ENCODE measurements at places on chromosomes 7 and 10.

DNA sequence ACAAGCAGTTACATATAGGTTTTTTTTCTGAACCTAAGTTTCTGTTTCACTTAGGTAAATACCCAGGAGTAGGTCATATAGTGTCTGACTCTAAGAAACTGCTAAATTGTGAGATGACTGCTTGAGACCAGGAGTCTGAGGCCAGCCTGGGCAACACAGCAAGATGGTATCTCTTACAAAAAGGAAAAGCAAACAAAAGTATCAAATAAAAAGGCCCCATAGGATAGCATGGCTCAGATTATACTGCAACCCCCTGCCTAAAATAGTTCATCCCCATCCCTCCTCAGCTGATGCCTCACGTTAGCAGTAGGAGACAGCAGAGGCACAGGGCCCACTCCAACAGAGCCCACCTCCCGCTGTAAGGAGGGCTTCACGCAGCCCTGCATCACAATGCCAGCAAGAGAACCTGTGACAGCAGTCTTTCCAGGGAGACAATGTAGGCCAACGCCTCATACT lies 90.3 kb downstream of the SRPK2 start:
- DNase-seq: no peak

DNA sequence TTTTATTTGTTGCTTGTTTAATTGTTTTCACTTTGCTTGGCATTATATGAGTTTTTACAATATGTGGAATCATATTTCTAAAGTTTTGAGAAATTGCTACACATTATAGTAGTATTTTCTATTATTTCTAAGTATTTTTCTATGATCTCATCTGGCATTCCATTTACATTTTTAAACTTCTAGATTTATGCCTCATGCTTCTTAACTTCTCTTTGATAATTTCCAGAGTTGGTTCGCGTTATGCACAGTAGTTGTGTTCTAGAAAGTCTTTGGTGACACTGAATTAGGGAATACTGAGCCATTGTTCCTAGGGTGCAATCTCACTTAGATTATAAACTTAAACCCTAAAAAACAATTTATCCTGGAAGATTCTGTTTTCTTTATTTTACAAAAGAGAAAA lies 129.2 kb downstream of the GNAI1 start:
- DNase-seq: no peak

- no peak for DNase-seq
Observed at GRCh38 chr7:29763266-29763665, 43.0 kb upstream of the WIPF3 start.

GRCh38 chr10:7184660-7185366 lies 226.0 kb downstream of the SFMBT2 start:
- DNase-seq: no peak

- no peak for DNase-seq
Observed at GRCh38 chr7:55569269-55569663, 3.0 kb downstream of the VOPP1 start.

GRCh38 chr7:4202954-4203353 lies 479.1 kb upstream of the FOXK1 start:
- no peak for DNase-seq

DNA sequence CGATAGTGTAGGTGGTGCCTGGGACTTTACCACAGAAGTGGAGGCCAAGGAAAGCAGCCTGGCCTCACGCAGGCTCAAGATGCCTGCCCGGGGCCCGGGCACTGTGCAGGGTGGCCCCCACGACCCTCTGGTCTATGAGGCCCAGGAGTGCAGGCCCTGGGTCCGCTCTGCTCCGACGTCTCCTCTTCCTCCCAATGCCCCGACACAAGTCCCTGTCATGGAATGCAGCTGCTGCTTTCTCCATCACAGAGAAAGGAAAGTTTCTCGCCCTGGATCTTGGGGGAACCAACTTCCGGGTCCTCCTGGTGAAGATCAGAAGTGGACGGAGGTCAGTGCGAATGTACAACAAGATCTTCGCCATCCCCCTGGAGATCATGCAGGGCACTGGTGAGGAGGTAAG lies 28.3 kb upstream of the HK1 start:
- DNase-seq: no peak

DNA sequence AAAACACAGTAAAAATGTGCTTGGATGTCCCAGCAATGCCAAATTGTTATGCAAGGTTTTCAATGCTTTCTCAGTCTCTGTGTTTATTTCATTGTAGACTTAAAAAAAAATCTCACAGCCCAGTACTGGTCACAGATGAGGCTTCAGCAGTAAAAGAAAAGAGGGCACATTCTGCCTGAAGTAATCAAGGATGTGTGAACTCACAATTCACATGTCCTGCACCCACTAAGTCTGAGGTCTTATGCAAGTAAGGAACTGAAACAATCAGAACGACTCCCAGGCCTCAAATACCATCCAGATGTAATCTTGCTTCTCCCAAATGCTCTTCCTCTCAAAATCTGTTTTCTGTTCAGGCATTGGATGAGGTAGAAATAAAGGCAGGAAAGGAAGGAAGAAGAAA lies 33.7 kb downstream of the ADRB1 start:
- DNase-seq: no peak

- DNase-seq: no peak
Observed at GRCh38 chr7:101783381-101784181, 33.8 kb upstream of the CUX1 start.

DNA sequence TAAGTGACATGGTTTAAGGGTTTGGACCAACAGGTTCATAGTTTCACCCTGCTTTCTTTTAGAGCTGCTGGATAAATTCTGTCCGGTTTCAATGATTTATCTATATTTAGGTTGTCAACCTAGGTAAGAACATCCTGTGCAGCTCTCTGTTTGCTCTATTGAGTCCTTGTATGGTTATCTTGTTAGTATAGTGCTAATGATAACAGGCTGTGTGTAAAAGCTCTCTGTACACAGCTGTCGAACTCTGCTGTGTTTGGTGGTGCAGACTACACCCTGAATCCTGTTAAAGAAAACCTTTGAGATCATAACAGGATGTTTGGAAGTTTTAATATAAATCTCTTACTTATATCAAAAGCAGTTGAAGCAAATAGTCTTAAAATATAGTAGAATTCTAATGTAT lies 219.2 kb downstream of the SDK1 start:
- DNase-seq: no peak

DNA sequence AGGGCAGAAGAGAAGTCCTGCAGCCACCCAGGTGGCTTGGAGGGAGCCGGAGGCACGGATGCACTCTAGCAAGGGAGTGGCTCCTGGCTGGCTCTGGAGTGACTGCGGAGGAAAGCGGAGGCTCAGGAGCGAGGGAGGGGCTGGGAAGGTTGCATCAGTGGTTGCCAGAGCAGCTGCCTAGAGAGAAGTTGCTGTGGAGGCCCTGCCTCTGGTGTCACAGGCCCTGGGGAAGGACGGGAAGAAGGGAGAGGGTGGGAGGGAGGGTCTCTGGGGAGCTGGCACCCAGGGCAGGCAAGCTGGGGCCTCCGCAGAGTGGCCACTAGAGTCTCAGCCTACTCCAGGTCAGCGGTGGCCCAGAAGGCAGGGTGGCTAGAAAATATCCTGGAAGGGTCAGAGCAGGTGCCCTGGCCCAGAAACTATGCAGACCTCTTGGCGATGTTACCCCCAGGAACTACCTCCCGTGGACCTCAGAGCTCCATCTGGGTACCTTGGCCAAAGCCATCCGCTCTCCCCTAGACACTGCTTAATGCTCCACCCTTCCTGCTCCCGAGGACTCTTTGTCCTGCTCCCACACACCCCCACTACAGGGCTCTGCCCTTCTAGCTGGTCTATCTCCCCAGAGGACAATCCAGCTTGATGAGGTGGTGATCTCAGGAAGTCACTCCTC lies 164.3 kb downstream of the NRF1 start:
- DNase-seq: no peak

DNA sequence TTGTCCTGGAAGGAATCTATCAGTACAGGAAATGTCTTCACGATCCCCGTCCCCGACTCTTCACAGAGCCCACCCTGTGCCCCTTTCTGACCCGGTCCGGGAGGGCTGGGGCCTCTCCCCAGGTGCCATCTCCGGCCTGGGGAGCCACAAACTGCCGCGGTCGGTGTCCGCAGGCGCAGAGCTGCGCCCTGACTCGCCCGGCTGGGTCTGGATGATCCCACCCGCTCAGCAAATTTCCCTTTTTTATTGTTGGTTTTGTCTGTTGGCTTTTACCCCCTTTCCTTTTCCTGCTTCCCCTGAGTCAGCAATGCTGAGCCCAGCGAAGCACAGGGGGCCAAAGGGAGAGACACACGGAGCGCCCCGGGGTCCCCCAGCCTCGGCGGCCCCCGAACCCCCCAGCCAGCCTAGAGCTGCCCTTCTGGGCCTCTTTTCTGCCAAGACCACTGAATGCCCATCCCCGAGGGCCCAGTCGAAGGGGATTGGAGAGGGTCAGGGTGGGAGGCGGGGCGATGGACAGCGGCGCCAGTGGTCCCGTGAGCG lies 30.9 kb downstream of the LEP start:
- no peak for DNase-seq

DNA sequence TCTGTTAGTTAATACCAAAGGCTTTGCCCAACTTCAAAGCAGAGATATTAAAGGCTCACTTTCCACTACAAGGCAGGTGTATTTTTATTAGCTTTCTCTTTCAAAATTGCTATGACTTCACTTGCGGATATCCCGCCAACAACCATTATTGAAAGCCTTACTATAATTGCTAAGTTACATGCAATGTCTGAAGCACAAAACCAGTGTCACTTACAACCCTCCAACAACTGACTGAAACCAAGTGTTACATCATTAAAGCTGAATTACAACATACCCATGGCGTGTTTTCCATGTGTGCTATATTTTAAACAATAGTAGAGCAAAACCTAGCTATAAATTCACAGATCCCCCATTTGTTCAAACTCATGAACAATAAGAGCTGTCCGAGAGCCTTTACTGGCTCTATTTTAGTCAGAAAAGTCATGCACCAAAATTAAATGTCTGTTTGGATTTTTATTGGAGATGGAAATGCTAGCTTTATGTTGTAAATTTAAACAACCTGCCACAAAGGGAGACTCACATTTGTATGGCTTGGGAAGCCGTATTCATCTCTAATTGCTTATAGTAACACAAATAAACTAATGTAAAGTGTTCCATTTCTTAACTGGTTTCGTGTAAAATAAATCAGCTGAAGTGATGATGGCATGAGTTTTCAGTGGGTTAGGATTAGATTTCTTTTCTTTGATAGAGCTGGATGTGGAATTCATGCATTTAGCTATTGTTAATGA lies 227.1 kb downstream of the AGMO start:
- no peak for DNase-seq

DNA sequence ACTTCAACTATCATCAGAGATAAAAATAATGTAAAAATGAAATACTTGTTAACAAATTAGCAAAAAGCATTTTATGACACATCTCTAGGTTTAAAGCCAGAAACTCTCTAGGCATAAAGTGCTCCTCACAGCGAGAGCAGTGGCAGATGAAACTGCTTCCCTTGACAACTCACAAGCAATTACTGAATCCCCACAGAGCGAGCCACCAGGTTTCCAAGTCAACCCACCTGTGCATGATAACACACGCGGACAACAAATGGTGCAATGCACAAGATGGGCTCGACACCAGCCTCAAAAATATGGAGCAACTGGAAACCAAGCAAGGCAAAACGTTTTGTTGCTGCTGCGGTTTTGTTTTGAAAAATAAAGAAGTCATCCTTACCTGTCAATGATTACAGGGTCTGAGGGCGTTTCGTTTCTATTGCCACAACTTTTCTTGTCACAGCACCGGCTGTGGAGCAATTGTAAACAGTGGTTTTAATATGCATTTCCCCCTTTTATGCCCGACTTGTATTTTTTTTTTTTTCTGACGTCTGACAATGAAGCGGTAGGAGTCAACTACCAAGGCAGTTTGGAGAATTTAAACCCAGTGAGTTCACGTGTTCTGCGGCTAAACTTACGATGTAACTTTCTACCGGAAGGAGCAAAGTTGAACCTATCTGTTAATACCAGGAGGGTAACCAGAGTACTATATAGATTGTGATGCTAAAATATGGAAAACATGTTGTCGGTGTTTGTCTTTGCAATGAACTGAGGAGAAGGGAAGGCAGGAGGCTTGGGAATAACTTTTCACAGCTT lies 7.0 kb downstream of the EBF3 start:
- DNase-seq: no peak

DNA sequence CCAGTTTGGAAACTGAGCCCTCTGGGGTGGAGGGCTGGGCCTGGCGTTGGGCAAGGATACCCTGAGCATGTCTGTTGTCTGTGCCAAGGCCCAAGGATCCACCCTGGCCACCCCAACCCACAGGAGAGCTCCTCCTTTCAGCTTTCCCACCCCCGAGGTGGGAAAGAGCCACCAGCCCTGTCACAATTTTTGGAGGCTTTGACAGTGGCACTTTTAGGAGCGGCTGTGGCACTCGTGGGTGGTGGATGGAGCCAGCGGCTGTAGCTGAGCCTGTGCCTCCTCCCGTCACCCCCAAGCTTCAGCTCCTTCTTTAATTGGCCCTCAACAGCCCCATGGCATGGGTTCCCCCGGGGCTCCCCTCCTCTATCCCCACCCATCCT lies 18.2 kb upstream of the ZNF862 start:
- no peak for DNase-seq

DNA sequence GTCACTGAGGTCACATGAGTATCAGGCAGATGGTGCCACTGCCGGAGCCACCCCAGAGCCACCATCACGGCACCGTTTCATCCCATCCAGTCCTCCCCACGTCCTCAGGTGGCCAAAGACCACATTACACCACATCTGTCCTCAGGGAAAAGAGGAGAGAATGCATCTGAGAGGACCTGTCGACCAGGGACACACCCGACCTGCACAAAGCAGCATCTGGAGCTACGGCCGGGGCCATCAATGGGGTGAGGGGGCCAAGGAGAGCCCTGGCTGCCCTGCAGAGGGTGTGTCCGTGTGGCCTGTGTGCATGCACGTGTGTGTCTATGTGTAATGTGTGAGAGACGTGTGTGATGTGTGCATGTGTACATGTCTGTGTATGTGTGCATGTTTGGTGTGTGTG lies 480.6 kb downstream of the DNAJB6 start:
- no peak for DNase-seq

DNA sequence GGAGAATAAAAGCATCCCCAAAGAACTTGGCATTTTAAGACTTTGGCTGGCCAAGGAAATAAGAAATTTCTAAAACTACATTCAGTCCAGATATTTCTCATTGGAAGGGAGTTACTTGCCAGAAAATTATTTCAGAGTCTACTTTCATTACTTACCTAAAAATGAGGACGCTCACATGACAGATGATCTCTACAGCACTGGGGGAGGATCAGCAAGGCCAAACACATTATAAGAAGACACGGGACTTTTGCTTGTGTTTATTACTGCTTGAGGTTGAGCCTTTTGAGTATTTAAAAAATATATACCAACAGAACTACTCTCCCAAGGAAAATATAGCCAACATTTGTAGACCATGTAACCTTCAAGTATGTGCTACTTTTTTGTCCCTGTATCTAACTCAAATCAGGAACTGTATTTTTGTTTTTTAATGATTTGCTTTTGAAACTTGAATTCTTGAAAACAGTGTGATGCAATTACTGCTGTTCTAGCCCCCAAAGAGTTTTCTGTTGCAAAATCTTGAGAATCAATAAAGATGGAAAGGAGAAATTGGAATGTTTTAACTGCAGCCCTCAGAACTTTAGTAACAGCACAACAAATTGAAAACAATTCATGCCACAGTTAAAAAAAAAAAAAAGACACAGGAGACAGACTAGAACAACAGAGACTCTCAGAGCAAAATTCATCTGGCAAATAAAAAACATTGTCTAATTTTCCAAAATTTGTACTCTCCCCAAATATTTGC lies 128.1 kb downstream of the ZNF438 start:
- no peak for DNase-seq

GRCh38 chr10:44986670-44987069 lies 8.1 kb upstream of the DEPP1 start:
- DNase-seq: no peak

GRCh38 chr10:6138456-6138855 lies 49.6 kb downstream of the RBM17 start:
- no peak for DNase-seq

- DNase-seq: no peak
Observed at GRCh38 chr7:157558875-157559595, 222.2 kb downstream of the DNAJB6 start.

All from effector CD4-positive, alpha-beta T cell (primary cell).